ENCODE measurements at places on chromosomes 4 and X.
A peak's percentile ranks its signal among the peaks of the same experiment; 100 is the strongest.

DNA sequence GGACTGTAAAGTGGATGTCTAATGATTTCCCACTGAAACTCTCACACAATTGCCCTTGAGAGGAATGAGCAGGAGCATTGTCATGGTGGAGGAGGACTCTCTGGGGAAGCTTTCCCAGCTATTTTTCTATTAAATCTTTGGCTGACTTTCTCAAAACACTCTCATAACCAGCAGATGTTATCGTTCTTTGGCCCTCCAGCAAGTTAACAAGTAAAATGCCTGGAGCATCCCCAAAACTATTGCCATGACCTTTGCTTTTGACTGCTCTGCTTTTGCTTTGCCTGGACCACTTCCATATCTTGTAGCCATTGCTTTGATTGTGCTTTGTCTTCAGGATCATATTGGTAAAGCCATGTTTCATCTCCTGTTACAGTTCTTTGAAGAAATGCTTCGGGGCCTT, 120.2 kb upstream of the PDE5A start:
- DNase-seq = no peak

- DNase-seq = no peak
These were observed 84.3 kb downstream of the PDLIM5 start for GRCh38 chr4:94536049-94536448.

DNA sequence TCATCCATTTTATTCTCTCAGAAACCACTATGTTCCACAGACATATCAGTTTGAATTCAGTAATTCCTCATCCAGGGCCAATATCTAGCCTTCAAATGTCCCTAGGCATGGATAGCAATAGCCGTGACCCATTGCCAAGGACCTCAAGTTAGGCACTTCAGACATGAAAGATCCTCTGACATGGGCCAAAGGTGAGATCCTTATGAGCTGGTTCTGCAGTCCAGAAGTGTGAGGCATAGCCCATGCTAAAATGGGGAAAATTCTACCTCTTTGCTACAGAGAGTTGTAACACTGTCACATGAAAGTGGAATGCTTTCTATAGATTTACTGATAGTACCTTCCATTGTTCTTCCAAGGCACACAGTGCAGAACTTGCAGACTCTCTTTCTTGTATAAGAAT, 349.7 kb upstream of the GALNT7 start:
- DNase-seq = no peak

DNA sequence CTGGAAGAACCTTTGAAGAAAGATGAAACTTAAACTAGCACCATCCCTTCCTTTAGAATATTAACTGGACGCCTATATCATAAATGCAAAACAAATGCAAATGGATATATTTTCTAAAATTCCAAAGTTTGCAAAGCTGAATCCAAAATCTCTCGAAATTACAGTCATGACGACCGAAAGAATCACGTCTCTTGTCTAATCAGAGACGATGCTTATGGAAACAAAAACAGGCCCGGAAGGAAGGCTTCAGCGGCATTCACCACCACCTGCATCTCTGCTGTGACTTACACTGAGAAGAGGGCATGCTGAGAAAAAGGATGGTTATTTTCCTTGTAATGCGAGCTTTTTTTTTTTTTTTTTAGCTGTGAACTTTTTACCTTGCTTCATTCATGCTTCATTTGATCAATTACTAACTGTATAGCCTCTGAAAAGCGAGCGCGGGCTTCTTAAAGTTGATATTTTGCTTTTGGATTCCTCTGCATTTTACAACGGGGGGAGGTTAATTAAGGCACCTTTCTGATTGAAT, 209.3 kb downstream of the SOWAHB start:
- DNase-seq = no peak

- DNase-seq = no peak
These were observed 527.2 kb upstream of the PRKX start for GRCh38 chrX:4240541-4241194.

DNA sequence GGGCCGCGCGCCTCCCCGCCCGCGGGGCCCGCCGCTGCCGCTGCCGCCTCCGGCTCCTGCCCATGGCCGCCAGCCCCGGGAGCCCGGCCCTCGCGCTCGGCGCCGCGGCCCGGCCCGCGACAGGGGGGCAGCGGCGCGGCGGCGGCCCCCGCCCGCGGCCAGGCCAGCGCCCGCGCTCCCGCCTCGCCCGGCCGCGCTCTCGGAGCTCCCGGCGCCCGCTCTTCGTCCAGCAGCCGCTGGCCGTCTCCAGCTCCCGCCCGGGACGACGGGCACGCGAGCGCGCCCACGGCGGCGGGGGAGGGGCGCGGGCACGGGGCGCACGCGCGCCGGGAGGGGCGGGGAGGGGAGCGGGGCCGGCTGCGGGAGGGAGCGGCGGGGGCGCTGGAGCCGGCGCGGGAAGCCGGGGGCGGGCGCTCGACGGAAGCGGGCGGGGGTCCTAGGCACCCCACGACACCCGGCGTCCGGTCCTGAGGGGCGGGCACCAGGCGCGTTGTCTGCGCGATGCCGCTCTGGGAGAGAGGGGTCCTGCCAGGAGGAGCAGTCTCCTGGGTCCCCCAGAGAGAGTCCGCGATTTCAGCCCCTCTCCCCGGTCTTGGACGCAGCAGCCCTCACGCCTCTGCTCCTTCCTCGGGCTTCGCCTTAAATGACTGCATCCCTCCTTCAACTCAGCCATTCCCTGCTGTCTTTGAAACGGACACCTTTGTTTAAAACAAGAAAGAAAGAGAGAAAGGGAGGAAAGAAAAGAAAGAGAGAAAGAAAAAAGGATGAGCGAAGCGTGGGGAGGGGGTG, 490 bp upstream of the PDZD4 start:
- DNase-seq = peak; percentile 28

- DNase-seq = no peak
These were observed 37.1 kb downstream of the EFNB1 start for GRCh38 chrX:68865926-68866325.

- no peak for DNase-seq
These were observed 19.8 kb upstream of the PLCXD1 start for GRCh38 chrX:261167-261918.

- DNase-seq = no peak
These were observed 2387.7 kb upstream of the TENM3 start for GRCh38 chr4:179855469-179855868.

GRCh38 chrX:129679901-129680300, 25.1 kb upstream of the APLN start:
- DNase-seq = no peak

DNA sequence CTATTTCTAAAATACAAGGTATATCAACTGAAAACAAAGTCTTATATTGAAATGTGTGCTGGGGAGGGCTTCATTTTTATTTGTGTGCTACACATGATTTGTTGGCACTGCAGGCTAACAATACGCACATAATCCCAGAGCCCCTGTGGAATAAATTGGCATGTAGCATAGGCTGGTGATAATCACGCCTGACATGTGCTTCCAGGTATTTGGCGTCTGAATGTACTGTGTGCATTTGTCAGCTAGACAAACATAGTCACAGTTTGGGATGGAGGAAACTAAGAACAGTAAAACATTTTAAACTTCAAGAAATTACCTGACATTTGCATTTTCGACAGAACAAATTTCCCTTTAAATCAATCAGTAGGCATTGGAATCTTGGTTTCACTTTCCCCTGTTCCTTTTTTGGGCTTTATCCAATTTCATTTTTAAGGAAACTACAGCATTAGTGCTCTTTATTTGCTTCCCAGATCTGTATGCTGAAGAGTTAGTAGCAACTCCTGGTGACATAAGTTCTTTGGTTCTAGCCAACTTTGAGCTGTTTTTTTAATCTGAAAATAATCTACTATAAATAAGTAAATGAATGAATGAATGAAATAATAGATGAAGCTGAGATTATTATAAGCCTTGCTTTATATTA, 472.3 kb downstream of the PDHA2 start:
- no peak for DNase-seq

DNA sequence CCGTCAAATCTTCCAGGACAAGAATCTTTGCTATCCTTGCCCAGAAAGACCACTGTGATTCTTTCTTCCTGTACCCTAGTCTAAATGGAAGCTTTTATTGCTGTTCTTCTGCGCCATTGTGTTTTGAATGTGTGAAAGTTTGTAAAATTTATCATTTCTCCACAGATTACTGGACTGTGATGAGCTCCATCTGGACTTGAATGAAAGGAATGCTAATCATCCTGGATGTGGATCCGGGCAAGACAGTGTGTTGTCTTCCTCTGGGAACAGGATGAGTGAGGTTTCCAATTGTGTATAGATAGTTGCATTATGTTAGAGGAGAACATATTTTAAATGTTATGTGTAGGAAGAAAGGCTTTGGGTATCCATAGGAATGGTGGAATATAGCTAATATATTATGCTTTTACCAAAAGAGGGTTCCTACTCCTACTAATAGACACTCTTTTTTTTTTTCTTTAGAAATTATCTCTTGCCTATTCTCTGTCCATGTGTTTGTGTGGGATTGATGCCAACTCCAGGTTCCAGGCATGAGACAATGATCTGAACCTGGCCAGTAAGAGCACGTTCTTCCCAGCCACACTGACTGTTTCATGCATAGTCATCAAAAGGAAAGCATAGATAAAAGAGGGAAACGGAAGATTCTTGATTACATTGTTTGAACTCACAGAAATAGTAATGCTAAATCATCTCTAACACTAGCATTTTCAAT, 803.6 kb upstream of the ADGRL3 start:
- no peak for DNase-seq

DNA sequence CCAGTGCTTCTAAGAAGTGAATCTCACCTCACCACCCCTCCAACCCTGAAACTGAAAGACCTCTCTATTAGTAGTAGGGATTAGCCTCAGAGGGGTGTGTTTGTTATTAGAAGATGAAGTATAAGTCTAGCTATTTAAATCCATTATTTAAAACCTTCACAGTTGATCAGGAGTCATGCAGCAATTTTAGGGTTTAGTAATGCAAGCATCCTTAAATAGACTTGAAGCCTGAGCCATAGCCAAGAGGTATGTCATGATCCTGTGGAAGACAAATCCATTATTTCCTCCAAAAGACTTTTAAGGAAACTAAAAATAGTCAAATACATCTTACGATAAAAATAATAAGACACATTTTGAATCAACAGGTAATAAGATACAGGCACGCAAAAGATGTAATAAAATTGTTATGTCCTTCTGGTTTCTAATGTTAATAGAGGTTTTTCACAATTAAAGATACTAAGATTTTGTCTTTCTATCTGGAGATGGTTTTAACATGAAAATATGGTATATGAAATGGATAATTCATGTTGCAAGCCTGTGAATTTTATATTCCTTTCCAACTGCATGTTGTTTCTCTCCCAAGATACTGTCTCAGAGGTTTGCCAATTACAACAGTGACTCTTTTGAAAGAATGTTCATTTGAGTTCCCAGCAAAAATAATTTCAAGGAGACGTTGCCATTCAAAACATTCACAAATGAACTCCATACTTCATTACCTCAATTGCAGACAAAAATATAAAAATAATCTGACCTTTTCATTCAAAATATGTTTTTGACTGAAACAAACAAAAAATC, 68.0 kb downstream of the LUZP4 start:
- DNase-seq = no peak

DNA sequence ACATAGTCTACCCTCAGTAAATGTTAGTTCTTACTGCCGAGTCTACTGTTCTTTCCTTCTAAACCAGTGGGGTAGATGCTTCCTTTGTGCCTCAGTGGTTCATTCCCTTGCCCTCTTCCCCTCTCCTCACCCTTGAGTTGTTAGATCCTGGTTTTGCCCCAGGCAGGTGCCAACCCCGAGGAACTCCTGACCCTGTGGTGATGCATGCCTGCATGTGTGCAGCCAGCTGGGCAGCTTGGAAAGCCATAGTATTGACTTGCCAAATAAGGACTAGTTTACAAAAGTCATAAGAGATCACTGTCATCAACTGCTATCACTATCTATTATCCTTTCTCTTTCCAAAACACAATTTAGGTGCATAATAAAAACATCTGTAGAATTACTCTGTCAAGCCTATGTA, 50.9 kb downstream of the REPS2 start:
- DNase-seq = no peak

- no peak for DNase-seq
These were observed 11.7 kb downstream of the MSN start for GRCh38 chrX:65679071-65679540.

DNA sequence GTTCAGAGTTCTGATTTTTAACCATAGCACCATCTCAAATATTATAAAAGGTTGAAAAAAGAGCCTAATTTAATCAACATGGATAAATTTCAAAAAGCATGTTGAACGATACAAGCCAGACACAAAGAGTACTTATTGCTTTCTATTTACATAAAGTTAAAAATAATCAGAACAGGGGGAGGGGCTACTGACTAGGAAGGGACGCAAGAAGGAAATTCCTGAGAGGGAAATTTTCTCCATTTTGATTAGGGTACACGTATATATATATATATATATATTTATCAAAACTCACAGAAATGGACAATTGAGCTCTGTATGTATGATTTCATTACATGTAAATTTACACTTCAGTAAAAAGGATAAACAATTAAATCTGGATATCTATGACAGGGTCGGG, 482 bp upstream of the MBTPS2 start:
- DNase-seq = no peak

DNA sequence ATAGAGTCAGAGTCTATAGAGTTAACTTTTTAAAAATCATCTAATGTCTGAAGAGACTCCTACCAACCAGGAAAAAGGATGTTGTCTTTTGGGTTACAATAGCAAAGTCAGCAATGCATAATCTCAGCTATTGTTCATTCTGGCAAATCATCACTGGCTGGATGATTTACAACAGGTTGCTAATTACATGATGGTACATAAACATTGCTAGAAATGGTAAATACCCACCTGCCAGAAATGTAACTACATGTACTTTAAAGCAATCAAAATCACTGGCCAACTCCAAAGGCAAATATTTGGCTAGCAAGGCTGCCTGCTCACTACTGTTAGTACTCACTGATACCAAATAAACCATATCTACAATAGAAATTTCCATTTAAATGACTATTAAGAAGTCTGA, 91.1 kb downstream of the PPP3CA start:
- DNase-seq = no peak

- DNase-seq = no peak
These were observed 185.7 kb upstream of the HS3ST1 start for GRCh38 chr4:11614426-11614825.

DNA sequence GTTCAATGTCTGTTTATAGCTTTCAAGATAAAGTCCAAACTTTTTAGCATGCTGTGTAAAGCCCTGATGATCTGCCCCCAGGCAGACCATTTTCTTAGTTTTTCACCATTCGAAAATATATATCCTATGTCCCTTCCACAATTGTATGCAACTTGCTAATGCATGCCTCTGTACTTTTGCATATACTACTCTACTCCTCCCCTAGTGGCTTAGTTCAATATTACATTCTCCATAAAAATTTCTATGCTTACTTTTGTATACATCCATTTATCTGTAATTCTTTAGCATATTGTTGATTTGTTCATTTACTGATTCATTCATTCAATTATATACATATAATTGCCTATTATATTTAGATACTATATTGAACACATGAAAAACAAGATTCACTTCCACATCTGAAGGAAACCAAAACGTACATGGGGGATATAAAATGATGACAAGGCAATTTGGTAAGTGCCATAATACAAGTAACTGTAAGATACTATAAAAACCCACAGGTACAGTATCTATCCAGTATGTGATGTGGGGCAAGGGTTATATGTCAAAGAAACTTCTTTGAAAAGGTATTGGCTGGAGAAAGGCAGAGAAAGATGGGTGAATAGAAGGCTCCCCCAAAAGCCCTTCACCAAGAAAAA, 902.5 kb downstream of the FAM133A start:
- DNase-seq = no peak

Measured in GM13977 (cell line).